ENCODE measurements at places on chromosomes 7 and 10. TPM values are rescaled to one million over a fixed set of nuclear protein-coding genes. Genes with fewer than 3 reads are reported as not detected.

Gene SPDYE2B
- total RNA-seq: not detected

Gene ANKRD30A
- not detected for total RNA-seq

Gene SAP25
- 4.9 TPM for total RNA-seq

Gene FFAR4
- not detected for total RNA-seq

GRCh38 chr10:33893506-33893905, 559.0 kb upstream of the NRP1 start:
- DNase-seq: no peak

DNA sequence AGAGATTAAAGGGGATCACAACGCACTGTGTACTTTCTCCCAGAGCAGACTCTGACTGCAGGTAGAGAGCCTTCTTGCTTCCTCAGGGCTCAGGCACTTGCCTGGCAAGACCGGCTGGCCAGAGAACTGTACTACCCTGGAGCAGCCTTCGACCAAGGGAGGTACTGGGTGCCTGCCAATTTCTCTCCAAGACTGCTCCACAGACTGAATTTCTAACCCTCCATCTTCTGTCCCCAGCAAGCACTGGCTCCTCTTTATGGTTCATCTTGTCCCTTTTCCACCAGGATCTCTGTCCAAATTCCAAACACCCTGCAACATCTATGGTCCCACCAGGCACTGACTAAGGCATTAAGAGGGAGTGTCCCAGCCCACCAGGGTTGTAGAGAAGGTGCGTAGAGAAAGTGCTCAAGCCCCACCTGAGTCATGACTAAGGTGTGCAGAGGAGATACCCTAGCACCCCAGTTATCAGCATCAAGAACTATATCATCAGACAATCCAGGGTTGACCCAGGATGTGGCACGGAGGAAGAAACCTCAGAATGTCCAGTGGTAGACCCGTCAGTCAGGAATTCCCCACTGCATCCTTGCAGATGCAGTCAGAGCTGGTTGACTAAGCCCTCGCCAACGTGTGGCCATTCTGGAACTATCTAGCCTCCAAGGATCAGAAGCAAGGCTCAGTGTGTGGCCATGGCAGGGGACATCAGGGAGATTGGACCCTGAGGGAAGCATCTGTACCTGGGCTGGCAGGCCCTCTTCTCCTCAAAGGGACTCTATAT, 60.9 kb upstream of the CAMK2B start:
- no peak for DNase-seq

GRCh38 chr10:70996549-70996948, 108.2 kb upstream of the PCBD1 start:
- DNase-seq: no peak

- DNase-seq: no peak
Observed at GRCh38 chr7:14875941-14876587, 26.5 kb downstream of the DGKB start.

GRCh38 chr10:79105150-79105739, 36.5 kb downstream of the ZMIZ1 start:
- DNase-seq: no peak

GRCh38 chr7:112286250-112287086, 80.0 kb downstream of the ZNF277 start:
- DNase-seq: no peak

GRCh38 chr7:87345962-87346371, 503 bp downstream of the CROT start:
- DNase-seq: no peak

DNA sequence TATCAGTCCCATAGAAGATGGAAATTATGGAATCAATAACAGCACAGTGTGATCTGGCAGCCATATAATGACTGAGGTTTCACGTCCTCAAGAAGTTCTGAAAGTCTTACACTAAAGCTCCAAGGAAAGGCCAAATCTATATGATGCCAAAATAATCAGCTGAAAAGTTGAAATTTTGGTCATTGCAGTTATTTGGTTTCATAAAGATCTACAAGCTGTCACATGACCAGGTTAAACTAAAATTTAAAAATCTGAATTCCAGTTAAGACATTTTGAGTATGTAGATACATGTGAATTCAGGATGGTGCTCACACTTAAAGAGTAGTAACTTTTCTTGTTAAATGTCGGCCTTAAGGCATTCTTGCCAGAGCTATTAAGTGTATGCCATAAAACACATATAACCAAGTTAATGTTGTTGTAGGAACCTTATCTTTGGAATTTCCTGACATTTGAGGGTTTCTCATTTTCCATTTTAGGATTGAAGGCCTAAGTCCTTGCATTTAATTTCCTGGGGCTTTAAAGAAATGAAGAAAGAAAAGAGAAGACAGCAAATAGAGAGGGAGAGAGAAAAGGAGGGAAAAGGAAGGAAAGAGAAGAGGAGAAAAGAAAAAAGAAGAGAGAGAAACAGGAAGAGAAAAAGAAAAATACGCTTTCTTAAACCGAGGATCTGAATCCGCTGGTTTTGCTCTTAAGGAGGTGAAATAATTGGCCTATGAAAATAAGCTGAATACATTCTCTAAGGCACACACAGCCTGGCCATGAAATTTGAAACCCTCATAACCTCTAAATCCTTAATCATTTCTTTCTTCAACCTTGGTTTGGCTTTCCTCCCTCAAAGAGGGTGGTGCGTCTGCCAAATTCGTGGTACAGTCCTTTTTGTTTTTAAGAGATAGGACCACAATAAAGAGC, 43.8 kb downstream of the DENND2A start:
- no peak for DNase-seq

GRCh38 chr10:125113691-125114371, 46.5 kb downstream of the CTBP2 start:
- no peak for DNase-seq

Data from Karpas-422 (cell line).